Omental fat pad (tissue), 4 donors: ENCODE measurements at places on chromosomes 4 and X.

GRCh38 chr4:27836523-27836922 lies 975.9 kb downstream of the STIM2 start:
- DNase-seq = no peak

DNA sequence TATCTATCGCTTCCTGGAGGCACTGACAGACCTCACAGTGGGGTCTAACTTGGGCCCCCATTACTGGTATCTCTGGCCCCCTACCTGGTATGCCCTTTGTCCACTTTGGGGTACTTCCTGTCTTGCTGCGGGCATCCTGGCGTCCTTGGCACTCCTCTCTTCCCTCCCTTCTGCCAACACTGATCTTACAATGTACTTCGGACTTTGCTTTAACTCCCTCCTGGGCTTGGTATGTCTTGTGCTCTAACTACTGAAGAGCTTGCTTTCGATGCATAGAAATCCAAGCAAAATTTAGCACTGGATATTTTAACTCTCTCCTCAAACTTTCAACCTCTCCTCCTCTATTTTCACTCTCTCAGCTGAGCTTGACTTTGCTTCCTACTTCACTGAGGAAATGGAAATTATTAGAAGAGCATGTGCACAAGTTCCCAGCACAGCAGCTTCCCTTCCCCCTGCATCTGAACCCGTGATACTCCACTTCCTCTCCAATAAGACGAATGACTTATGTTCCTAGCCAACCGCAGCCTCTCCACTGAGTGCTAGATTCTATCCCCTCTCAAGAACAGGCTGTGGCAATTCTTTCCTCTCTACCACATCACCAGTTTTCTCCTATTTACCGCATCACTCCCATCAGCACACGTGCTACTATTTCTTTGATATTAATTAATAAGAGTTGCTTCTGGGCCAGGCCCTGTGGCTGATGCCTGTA lies 52.9 kb downstream of the SUPT20HL2 start:
- no peak for DNase-seq

GRCh38 chr4:38529189-38530115 lies 134.5 kb upstream of the KLF3 start:
- no peak for DNase-seq

GRCh38 chr4:85210353-85210752 lies 243.9 kb upstream of the WDFY3 start:
- DNase-seq = no peak

- DNase-seq = no peak
Observed at GRCh38 chr4:170022211-170022610, 4.0 kb downstream of the MFAP3L start.

DNA sequence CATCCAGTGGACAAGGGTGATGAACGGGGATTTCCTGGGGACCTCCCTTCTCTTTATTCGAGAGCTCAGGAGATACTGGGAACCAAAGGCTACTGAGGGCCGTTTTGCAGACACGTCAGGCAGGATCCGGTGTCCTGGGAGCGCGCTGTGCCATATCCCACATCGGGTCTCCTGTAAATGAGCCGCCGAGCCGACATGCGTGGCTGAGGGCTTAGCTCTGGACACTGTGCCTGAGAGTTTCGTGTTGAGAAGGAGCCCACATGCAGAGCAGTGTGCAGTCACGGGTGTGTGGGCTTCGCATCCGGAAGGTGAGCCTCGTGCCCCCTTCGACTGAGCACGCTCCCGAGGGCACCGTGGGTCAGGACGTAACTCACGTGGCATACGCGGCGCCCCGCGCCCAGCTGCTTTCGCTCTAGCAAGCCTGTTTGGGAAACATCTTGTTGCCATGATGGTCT lies 28.5 kb upstream of the HGFAC start:
- no peak for DNase-seq

- no peak for DNase-seq
Observed at GRCh38 chr4:147586637-147587036, 30.6 kb upstream of the TMEM184C start.

- DNase-seq = no peak
Observed at GRCh38 chr4:77954690-77955089, 92.1 kb downstream of the MRPL1 start.

DNA sequence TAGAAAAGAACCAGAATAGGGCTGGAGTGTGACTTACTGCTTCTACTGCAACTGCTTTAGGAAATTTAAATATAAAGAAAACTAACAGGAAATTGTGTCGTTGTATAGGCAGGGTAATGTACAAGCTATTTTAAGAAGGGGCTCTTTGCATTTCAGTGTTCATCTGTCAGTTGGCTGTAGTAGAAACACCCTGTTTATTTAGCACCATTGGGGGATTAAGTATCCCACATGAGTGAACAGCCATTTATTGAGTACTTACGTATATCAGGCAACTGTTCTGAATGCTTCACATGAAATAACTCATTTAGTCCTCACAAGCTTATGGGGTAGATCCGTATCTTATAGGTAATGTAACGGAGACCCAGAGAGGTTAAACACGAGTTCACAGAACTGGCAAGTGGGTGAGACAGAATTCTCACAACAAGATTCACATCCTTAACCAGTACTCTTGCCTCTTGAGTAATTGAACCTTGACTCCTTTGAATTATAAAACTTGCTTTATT lies 23.9 kb downstream of the STIM2 start:
- no peak for DNase-seq

GRCh38 chr4:186979961-186980745 lies 256.5 kb upstream of the FAT1 start:
- DNase-seq = no peak

DNA sequence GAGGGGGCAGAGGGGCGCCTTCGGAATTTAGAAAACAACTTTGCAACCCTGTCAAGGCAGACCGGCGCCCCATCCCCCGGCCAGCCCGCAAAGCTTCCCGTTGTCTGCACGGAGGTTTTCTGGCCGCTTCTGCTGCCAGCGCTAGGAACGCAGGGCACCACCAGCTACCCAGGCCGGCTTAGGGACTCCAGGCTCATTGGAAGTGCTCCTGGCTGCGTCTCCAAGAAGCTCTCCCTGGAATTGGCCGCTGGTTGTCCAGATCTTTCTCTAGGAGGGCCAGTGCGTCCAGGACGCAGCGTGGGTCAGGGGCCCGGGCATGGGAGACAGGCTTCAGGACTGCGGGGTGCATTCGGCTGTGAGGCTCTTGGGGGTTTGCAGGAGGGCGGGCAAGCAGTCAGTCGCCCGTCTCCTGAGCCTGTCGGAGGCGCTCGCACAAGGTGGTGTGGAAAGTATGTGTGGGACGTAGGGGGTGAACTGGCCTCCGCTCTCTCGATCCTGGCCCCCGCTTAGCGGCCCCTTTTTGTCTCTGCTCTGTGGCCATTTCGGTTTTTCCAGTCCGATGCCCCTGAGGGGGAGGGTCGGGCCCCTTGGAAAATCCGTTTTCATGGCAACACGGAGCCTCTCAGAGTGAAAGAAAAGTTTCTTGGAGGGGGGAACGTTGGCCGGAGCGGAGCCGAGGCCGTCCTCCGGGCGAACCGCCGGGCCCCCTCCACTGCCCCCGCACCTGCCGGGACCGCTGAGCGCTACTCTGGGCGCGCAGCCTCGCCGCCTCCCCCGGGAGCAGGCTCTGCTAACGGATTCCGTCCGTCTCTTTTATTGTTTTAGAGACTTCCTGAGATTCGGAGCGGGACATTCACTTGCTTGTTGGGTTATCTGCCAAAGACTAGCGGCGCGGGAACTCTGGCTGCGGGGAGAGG lies 810 bp upstream of the SOX3 start:
- no peak for DNase-seq

GRCh38 chr4:96974295-96974694 lies 1134.4 kb downstream of the PDHA2 start:
- no peak for DNase-seq

GRCh38 chr4:4995908-4996265 lies 23.4 kb downstream of the CYTL1 start:
- DNase-seq = no peak

- DNase-seq = no peak
Observed at GRCh38 chr4:34196375-34196774, 2047.9 kb downstream of the ARAP2 start.

DNA sequence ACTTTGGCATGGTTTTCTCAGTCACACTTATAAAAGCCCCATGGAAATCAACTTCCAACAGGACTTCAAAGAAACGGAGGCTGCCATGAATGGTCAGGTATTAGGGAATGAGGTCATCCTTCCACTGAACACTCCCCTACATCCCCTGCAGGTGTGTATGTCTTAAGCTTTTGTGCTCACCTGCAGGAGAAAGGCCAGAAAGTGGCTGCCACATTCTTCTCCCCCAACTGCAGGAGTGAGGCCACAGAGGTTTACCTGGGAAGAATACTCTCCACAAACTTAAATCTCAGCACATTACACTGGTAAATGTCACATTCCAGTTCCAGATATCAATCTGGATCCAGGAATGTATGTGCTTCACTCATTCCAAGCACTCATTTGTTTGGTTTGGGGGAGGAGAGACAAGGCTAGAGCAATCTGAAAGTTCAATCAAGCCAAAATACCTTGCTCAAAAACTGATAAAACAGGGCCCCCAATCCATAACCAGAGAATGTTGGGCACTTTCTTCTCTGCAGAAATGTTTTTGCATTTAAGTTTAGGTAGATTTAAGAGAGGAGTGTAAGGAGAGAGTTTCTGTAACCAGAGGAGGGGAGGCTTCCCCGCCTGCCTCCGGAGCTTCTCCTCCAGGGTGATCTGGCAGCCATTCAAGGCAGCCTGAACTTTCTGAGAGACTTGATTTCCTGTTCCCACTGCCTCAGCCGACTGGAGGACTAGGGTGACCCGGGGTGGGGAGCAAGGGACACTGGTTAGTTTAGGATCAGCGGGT lies 15.4 kb downstream of the FAM9C start:
- DNase-seq = no peak

- DNase-seq = no peak
Observed at GRCh38 chr4:168667921-168668320, 171.1 kb downstream of the PALLD start.

GRCh38 chr4:110830461-110830860 lies 207.6 kb upstream of the PITX2 start:
- DNase-seq = no peak

GRCh38 chr4:139189417-139189749 lies 12.4 kb upstream of the ELF2 start:
- no peak for DNase-seq

DNA sequence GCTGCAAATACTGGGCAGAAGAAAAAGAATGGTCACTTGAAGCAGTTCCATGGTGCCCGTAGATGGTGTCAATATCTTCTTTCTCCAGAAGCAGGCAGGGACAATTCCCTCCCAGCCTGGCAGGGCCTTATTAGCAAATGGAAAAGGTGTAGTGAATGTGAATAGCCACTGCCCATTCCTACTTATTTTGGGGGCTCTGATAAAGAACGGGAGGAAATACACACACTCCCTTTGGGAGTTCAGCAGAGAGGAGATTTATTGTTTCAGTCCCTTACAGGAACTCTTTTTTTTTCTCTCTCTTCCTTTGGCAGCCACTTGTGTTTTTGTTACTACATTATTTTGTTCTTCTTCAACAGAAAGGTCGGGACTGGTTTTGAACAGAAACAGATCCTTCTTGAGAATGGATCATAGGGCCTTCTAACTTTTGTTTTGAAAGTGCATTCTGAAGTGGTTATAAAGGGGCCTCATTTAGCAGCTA lies at the start of gene EMCN:
TSS of gene EMCN (minus strand) at position 159 of the 478 bp plus-strand sequence. CDS start at position 51, 108 bp downstream.
- no peak for DNase-seq

DNA sequence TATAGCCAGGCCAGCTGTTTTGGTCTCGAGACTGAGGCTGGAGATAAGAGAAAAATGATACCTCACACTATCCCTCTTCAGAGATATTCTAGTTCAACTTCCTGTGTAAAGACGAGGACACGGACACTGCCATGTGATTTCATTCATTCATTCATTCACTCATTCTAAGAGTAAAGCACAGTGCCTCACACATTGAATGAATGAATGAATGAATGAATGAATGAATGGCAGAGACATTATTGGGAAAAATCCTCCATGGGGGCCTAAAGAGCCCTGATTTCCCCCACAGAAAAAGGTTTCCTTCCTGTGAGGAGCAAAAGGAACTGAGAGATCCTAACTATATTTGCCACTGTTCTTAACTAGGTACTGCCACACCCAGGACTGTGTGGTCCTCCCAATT lies 183.4 kb upstream of the MAP3K15 start:
- no peak for DNase-seq

GRCh38 chr4:96063639-96064038 lies 223.7 kb downstream of the PDHA2 start:
- no peak for DNase-seq

DNA sequence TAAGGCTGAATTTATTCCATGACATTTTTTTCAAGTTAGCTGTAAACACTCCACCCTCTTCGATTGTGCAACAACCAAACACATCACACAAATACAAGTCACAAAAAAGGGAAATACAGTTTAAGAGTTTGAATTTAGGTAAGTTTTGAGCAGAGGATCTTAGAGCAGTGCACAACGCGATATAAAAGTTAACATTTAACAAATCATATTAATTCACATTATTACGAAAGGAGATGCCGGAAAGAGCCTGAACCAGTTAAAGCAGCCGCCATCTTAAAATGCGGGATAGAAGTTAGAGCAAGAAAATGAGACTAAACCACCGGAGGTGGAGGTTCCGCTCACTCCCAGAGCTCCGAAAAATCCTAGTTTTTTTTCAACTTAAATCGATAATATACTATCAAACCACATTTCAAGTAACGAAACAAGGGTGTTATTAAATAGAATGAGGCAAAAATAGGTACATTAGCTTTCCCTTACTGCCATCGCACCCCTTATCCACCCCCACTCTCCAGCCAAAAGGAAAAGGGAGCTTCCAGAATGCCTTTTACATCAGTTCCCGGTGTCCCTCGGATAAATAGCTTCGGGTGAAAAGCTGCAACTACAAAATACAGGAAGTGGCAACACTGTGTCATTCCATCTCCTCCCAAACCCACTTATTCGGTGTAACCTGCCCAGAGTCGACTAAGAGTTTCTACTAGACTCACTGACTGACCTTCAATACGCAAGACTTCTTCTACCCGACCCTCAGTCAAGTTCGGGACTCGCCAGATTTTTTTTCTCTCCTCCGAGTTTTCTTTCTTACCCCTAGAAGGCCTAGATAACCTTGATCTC lies 1.9 kb downstream of the UBE2D3 start:
- no peak for DNase-seq

GRCh38 chr4:19293781-19294180 lies 957.9 kb upstream of the SLIT2 start:
- DNase-seq = no peak

GRCh38 chr4:189278597-189279165 lies 662.0 kb upstream of the FRG1 start:
- no peak for DNase-seq

- DNase-seq = no peak
Observed at GRCh38 chr4:185969657-185970056, 99.3 kb upstream of the TLR3 start.
